ENCODE measurements at places on chromosomes 13 and 19.

DNA sequence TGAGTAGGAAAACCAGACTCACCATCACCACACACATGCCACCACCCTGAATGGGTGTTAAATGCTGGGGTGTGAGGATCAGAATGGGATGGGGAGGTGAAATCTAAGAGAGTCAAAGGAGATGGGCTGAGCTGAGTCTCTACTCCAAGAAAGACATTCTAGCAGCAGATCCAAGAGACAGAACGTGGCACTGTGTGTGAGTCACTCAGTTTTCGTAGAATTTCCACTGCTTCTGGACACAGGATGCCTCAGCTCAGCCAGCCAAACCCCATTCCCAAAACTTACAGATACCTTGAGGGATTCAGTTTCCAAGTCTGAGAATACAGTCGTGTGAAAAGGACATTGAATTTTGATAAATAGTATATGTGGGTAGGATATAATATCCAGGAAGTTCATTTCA lies 7.3 kb upstream of the CYP2A7 start:
- no peak for DNase-seq

DNA sequence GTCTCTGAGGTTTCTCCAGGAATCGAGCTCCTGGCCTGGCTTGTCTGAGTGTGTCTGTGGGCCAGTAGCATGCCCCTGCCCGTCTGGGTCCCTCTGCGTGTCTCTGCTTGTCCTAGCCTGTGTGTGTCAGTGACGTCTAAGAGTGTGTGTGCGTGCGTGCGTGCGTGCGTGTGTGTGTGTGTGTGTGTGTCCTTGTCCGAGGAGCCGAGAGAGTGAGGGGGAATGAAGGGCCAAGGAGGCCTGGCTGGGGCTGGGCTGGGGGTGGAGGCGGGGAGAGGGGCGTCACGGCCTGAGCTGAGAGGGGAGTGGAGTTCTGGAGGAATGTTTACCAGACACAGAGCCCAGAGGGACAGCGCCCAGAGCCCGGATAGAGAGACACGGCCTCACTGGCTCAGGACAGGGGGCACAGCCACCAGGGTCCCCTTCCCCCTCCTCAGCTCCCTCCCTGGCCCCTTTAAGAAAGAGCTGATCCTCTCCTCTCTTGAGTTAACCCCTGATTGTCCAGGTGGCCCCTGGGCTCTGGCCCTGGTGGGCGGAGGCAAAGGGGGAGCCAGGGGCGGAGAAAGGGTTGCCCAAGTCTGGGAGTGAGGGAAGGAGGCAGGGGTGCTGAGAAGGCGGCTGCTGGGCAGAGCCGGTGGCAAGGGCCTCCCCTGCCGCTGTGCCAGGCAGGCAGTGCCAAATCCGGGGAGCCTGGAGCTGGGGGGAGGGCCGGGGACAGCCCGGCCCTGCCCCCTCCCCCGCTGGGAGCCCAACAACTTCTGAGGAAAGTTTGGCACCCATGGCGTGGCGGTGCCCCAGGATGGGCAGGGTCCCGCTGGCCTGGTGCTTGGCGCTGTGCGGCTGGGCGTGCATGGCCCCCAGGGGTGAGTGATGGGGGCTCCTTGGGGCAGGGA lies at the start of gene AXL:
TSS of gene AXL (plus strand) at position 609 of the 893 bp plus-strand sequence. CDS start at position 779, 170 bp downstream.
- peak; percentile 89 for DNase-seq

GRCh38 chr19:1409204-1410005 lies 2.0 kb downstream of the DAZAP1 start:
- DNase-seq: peak; percentile 76

GRCh38 chr13:35210261-35210660 lies 266.2 kb downstream of the MAB21L1 start:
- no peak for DNase-seq

GRCh38 chr13:34265046-34265679 lies 447.2 kb downstream of the RFC3 start:
- no peak for DNase-seq

DNA sequence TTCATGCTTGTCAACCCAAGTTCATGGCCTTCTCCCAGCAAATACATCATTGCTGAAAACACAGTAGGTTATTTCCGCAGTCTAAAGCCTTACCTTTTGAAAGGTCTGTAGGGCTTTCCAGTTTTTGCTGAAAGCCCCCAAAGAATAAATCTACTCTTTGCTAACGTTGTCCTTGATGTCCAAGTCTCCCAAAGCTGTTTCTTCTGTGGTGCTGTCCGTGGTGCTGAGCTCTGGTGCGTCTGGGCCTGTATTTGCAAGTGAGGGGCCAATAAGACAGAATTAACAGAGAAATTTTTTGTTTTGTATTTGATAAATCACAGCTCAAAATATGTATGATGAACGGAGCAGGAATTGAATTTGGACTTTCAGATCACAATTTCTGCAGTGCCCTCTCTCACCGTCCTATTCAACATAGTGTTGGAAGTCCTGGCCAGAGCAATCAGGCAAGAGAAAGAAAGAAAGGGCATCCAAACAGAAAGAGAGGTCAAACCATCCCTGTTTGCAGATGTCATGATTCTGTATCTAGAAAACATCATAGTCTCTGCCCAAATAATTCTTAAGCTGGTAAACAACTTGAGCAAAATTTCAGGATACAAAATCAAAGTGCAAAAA lies 9.8 kb upstream of the LGALS16 start:
- DNase-seq: no peak

- no peak for DNase-seq
Measured at GRCh38 chr19:1825909-1826556, 14.0 kb upstream of the ATP8B3 start.

DNA sequence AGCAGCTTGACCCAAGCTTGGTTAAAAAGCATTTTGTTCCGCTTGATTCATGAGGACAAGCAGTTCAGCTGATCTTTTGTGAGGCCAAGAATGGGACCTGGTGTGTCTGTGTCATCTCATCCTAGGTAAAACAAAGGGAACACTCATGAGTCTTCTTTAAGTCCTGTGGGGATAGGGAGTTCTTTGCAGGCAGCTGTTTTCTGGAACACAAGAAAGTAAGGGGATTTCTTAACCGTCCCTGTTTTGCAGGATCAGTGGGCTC lies 134.5 kb upstream of the TMTC4 start:
- no peak for DNase-seq

DNA sequence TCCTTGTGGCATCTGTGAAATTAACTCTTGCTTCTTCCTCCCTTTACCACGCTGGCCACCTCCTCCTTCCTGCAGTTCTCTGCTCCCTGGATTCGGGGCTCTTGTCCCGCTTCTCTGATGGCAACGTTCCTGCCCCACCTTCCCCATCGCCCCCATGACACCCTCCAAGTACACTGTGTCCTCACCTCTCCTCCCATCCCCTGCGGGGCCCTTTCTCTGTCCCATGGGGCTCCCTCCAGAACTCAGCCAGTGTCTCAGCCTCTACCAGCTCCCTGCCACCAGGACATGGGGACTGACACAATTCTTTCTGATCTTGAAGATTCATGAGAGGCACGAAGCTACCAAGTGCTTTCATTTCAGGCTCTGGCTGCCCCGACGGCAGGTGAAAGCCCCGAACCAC lies 9.1 kb downstream of the CARS2 start:
- DNase-seq: no peak

DNA sequence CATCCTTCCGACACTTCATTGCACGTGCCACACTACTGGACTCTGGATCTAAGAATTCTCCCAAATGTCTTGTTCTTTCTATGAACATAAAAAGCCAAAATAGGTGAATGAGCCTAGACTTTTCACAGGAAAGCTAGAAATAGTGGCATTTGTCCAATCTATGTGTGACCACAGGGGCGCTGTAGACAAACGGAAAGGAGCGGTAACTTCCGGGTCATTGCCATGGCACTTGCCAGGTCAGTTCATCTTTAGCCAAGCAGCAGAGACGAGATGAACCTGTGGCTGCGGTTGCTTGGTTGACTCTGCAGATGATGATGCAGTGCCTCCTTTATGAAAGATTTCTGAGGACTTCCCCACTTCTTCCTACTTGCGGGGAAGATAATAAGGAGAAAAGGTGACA lies 65.6 kb downstream of the ADGRE1 start:
- no peak for DNase-seq

DNA sequence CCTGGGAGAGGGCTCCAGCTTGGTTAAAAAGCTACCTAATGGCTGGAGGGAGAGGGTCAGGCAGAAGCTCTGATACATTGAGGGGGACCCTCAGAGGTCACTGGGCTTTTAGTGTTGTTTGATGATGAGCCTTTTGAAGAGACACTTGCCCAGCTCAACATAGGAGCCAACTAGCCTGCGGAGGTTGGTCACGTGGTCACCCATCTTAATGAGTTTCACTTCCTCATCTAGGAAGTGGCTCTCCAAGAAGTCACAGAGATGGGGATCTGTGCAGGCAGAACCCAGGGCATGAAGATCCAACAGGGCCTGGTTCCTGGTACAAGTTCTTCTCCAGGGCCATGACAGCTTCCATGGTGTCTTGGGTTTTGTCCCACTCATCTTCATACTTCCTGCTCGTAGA lies 33.4 kb downstream of the IPO5 start:
- DNase-seq: no peak

DNA sequence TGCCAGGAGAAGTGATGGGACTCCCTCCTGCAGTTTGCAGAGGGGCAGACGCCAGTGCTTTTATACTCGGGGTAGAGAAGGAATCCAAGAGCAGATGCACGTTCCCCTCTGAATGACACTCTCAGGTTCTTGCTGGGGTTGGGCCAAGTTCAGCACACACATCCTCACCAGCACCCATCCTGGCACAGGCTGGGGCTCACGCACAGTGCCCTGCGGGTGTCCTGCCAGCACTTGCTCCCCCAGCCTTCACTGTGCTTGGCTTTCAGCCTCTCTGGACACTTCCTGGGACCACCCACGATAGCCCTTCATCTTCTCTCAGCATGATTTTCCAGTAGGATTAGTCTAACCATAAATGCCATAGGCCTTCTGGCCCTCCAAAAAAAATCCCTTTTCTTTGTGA lies 158.6 kb downstream of the ZNF536 start:
- DNase-seq: no peak

DNA sequence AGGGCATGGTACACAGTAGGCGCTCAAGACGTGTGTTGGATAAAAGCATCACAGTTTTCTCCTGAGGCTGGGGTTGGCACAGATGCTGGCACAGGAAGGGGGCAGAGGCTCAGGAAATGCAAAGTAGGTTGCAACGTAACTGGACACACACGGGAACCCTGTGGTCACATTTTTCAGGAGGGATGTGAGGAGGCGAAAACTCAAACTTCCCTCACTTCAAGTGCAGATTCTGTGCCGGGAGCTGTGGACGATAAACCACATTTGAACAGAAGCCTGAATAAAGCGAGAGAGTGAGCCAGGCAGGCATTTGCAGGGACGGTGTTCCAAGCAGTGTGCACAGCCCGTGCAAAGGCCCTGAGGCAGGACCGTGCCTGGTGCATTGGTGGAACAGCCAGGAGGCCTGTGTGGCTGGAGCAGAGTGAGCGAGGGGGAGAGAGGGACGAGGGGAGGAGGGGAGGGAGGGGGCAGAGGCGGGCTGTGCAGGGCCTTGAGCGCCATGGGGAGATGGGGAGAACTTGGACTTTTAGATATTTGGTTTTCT lies 40.3 kb downstream of the NFIC start:
- DNase-seq: no peak

GRCh38 chr13:83943530-83944279 lies 61.4 kb upstream of the SLITRK1 start:
- no peak for DNase-seq

DNA sequence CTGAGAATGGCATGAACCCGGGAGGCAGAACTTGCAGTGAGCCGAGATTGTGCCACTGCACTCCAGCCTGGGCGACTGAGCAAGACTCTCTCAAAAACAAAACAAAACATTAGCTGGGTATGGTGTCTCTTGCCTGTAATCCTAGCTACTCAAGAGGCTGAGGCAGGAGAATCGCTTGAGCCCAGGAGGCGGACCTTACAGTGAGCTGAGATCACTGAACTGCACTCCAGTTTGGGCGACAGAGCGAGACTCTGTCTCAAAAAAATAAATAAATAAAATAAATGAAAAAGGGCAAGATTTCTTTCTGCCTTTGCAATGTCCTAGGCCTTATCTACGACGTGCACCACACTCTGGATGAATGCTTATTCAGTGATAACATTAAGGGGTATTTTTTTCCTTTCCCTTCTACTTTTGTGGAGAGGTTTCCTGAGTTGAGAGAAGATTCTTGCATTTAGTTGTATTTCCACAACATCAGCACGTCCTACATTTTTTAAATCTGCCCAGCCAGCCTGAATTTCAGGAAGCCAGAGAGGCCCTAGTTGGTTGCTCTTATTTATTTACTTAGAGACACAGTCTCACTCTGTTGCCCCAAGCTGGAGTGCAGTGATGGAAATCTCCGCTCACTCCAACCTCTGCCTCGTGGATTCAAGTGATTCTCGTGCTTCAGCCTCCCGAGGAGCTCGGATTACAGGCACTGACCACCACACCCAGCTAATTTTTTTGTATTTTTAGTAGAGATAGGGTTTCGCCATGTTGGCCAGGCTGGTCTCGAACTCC lies 26.1 kb upstream of the OR1M1 start:
- no peak for DNase-seq

GRCh38 chr19:55694656-55695491 lies 19.8 kb downstream of the EPN1 start:
- DNase-seq: no peak

- DNase-seq: no peak
Measured at GRCh38 chr19:38392707-38393308, 4.3 kb downstream of the SPRED3 start.

DNA sequence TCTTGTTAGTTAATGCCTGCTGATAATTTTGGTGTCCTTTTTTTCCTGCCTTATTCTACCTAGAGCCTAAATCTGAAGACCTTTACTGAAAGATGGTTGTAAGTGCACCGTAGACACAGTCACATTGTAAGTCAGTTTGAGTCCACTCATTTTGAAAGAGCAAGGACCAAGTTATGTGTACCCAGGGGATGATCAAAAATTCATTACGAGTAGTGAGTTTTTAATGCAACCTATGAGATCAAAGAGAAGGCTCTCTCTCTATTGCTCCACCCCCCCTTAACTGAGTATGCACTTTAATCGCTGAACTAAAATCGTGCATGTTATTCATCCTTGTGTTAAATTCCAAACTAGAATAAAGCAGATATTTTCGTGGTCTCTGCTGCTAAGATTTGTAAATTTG lies 1.8 kb downstream of the RAP2A start:
- DNase-seq: no peak

GRCh38 chr19:18798384-18799352 lies 7.6 kb upstream of the COMP start:
- DNase-seq: no peak

- no peak for DNase-seq
Measured at GRCh38 chr13:48401480-48401879, 11.4 kb downstream of the LPAR6 start.

- no peak for DNase-seq
Measured at GRCh38 chr13:98619556-98619955, 42.6 kb upstream of the STK24 start.

GRCh38 chr13:112177450-112178288 lies 110.7 kb downstream of the SOX1 start:
- peak; percentile 28 for DNase-seq

- DNase-seq: no peak
Measured at GRCh38 chr13:96032717-96033116, 20.5 kb downstream of the UGGT2 start.

- DNase-seq: peak; percentile 82
Measured at GRCh38 chr19:29098863-29099481, 114.0 kb downstream of the UQCRFS1 start.

GRCh38 chr13:45299194-45299593 lies 41.8 kb downstream of the TPT1 start:
- no peak for DNase-seq

- DNase-seq: no peak
Measured at GRCh38 chr13:44902738-44903137, 86.5 kb downstream of the NUFIP1 start.

All from upper lobe of left lung (tissue), 6 donors.